Activated T-helper 2 cell treated with anti-CD3 and anti-CD28 coated beads, Interferon-gamma antibody, Interleukin-2, Interleukin-4, amounts not matched to agents 10 μg/mL and 5 μg/mL and 100 μg/mL, durations not matched to agents 14 hours and 24 hours and 36 hours (primary cell): ENCODE measurements at places on chromosomes 1 and 21. TPM values are rescaled to one million over a fixed set of nuclear protein-coding genes. Genes with fewer than 3 reads are reported as not detected.

The SPRR4 gene
- total RNA-seq, result not detected in 2 replicates

The OR2T11 gene
- not detected in 2 replicates for total RNA-seq

The AMY1B gene
- not detected in 2 replicates for total RNA-seq

The ALPL gene
- not detected in 2 replicates for total RNA-seq

The TACSTD2 gene
- 0.07 and 0.09 TPM in 2 replicates for total RNA-seq

The IGSF21 gene
- not detected in 2 replicates for total RNA-seq

The F13B gene
- total RNA-seq, result not detected in 2 replicates

The SLC45A1 gene
- 0.50 and 0.80 TPM in 2 replicates for total RNA-seq

The LIPI gene
- not detected in 2 replicates for total RNA-seq

DNA sequence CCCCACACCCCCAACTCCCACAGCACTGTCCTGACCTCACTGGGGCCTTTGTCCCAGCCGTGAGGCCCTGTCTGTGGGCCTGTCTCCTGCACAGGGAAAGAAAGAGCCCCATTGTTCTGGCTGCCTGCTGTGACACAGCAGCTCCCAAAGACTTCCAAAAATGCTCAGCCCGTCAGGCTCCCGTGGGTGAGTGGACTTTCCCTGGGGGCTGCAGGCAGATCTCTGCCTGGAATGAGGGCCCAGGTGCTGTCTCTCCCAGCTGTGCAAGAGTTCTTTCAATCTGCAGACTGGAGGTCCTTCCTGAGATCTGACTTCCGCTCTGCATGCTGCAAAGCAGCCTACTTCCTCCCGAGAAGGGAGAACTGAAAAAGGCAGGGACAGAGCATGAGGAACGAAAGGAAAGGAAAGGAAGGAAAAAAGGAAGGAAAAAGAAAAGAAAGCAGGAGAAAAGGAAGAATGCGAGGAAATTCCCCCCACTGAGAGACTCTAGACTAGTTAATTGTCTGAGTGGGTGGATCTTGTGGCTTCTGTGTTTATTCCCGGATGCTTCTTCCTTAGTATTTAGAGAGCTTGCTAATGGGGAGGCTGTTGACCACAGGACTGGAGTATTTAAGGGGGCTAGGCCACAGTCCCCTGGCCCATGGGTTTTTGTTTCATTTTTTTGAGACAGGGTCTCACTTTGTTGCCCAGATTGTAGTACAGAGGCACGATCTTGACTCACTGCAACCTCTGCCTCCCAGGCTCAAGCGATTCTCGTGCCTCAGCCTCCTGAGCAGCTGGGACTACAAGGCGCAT lies 15.0 kb downstream of the NES start:
- peak overlapping the region; percentile 97 for H3K27ac ChIP-seq
- H3K27me3 ChIP-seq, result peaks cover 15% of the 10 kb centered on the region
- H3K4me3 ChIP-seq, result no peak overlapping the region
- DNase-seq, result no peak

- DNase-seq, result no peak
- H3K27me3 ChIP-seq, result no peaks in the 10 kb centered on the region
- no peak overlapping the region for H3K4me3 ChIP-seq
- no peaks in the 10 kb centered on the region for H3K36me3 ChIP-seq
- H3K27ac ChIP-seq, result peak overlapping the region; percentile 39
These were observed 11.6 kb upstream of the LMNA start for GRCh38 chr1:156102633-156103511.

- peak overlapping the region; percentile 18 for H3K4me3 ChIP-seq
- no peaks in the 10 kb centered on the region for H3K27me3 ChIP-seq
- peaks cover 69% of the 10 kb centered on the region for H3K4me1 ChIP-seq
- no peak overlapping the region for H3K27ac ChIP-seq
- DNase-seq, result no peak
- peaks cover 14% of the 10 kb centered on the region for H3K36me3 ChIP-seq
These were observed 31.6 kb downstream of the ADARB1 start for GRCh38 chr21:45105906-45106485.

DNA sequence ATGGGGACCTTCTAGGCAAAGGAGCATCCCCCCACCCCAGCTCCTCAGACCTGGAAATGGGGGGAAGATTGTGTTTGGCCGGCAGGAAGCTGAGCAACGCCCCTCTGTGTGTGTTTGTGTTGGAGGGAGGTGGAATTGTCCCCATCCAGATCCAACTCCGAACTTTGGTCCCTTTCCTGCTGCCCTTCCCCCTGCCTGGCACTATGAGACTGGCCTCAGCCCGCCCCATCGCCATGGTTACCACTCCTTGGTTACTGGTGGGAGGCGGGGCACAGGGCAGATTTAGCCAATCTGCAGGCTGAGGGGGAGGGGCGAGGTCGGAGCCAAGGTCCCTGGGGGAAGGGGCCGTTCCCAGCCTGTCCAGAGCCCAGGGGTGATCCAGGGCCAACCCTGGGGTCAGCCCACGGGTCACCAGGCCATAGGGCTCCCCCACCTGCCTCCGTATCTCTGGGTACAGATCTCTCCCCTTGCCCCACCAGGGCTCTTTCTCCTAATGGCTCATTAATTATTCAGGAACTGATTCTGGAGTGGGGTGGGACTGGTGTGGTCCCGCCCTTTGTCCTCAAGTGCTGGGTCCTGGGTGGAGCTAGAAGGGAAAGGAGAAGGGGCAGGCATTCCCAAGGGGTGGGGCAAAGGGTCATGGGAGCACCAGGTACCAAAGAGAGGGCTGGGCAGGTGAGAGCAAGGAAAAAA lies 15.2 kb downstream of the PTPRF start:
- H3K36me3 ChIP-seq, result no peaks in the 10 kb centered on the region
- H3K4me1 ChIP-seq, result peaks cover 2% of the 10 kb centered on the region
- H3K4me3 ChIP-seq, result no peak overlapping the region
- DNase-seq, result no peak

GRCh38 chr1:33319186-33319948 lies 1.5 kb downstream of the A3GALT2 start:
- H3K27ac ChIP-seq, result no peak overlapping the region
- no peak overlapping the region for H3K4me3 ChIP-seq
- no peaks in the 10 kb centered on the region for H3K27me3 ChIP-seq
- H3K36me3 ChIP-seq, result peaks cover 6% of the 10 kb centered on the region
- H3K4me1 ChIP-seq, result peaks cover 2% of the 10 kb centered on the region
- DNase-seq, result no peak

DNA sequence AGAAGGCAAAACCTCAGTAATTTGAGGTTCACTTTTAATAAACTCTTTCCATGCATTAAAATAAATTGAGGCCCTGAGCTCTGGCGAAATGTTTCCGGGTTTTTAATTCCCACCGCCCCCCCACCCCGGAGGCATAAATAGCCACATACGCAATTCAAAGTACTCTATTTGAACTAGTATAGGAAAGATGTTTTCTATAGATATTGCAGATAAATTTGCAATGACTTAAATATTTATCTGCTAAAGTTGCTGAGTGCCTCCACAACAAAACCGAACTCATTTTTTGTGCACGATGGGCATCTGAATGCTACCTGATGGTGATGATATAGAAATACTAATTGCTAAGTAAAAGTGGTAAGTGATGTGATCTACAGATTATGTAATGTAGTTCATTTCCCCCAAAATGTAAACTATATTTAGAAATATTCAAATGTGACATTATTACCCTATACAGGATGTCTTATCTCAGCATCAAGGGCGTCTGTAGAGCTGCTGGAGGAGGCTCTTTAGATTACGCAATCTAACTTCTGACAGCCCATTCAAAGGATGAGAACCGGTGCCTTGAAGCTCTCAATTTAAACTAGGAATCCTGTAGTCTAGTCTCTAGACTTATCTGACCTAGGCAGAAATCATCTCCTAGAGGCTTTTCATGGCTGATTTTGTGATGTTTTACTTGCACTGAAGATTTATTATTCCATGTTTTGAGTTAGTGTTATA lies 8.5 kb downstream of the IRF2BP2 start:
- H3K4me3 ChIP-seq, result peak overlapping the region; percentile 66
- peaks cover 58% of the 10 kb centered on the region for H3K4me1 ChIP-seq
- peaks cover 66% of the 10 kb centered on the region for H3K36me3 ChIP-seq
- DNase-seq, result no peak

DNA sequence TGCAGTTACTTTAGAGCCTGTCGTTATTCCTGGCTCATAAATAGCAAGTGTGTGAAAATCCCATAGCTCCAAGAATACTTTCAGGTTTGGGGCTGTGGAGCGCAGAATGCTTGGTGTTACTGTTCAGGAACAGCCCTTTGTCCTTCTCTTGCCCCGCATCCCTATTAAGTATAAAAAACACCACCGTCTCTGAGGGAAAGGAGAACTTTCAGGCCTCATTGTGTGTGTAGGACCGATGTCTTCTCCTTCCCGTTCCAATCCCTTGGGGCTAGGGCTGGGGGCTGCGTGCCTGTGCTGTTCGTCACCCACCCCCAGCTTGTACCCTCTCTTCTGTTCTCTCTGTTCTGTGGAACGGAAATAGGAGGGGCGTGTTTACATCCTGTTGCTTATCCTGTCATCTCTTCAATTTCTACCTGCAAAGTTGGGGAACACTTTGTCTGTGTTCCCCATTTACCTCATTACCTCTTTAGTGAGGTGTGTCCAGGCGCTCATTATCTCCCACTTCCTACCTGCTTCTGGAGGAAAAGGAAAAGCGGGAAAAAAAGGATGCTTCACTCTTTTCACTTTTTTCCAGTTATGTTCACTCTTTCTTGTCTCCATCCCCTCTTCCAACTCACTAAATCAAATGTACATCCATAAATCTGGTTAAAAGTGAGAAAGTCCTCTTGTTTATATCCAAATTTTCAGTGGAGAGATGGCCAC lies 788 bp upstream of the TXNIP start:
- peak overlapping the region; percentile 85 for H3K4me3 ChIP-seq
- peak; percentile 57 for DNase-seq
- H3K27me3 ChIP-seq, result no peaks in the 10 kb centered on the region
- peaks cover 39% of the 10 kb centered on the region for H3K36me3 ChIP-seq
- peak overlapping the region; percentile 95 for H3K27ac ChIP-seq

- DNase-seq, result no peak
- H3K36me3 ChIP-seq, result no peaks in the 10 kb centered on the region
- H3K4me3 ChIP-seq, result no peak overlapping the region
- peaks cover 26% of the 10 kb centered on the region for H3K27me3 ChIP-seq
- H3K27ac ChIP-seq, result no peak overlapping the region
- H3K4me1 ChIP-seq, result no peaks in the 10 kb centered on the region
These were observed 58.4 kb downstream of the OVGP1 start for GRCh38 chr1:111369177-111369576.

GRCh38 chr1:239717097-239717917 lies 330.9 kb downstream of the CHRM3 start:
- H3K4me3 ChIP-seq, result peak overlapping the region; percentile 84
- H3K36me3 ChIP-seq, result peaks cover 4% of the 10 kb centered on the region
- peaks cover 45% of the 10 kb centered on the region for H3K4me1 ChIP-seq
- peak; percentile 8 for DNase-seq

DNA sequence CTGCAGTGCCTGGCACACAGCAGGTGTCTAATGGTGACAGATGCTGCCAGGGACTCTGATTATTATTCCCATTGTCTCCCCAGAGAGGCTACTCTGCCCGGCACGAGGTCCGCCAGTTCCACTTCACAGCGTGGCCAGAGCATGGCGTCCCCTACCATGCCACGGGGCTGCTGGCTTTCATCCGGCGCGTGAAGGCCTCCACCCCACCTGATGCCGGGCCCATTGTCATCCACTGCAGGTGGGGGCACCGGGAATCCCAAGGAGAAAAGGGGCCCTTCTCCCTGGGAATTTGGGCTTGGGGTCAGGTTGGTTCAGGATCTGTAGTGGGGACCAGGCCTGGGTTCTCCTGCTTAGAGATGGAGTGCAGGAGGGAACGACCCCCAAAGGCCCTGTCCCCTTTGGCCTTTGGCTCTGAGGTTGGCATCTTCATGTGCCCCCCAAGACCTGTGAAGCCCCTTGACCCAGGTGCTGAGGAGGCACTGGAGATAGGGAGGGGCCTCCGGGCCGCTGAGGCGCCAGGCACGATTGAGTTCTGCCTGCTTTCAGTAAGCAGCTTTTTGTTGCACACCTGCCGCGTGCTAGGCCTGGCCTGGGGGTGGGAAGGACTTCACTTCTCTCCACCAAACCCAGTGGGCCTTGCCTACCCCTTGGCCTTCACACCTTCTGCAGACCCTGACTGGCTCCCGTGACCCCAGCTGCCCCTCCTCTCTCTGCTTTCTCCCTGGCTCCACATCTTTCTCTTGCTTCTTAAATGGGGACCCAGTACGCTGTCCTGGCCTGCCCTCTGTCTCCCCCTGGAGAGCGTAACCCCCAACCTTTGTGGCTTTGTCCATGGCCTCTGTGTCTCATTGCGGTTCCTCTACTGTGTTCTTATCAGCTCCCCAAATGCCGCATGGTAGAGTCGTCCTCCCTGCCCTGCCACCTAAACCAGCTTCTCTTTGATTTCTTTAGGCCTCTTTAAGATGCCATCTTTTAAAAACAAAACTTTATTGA lies 76.4 kb downstream of the PTPRU start:
- no peak overlapping the region for H3K27ac ChIP-seq
- no peak for DNase-seq
- H3K36me3 ChIP-seq, result no peaks in the 10 kb centered on the region
- H3K4me1 ChIP-seq, result no peaks in the 10 kb centered on the region
